NCI-H345 (cell line): ENCODE measurements at places on chromosomes 1 and 21.
A peak's percentile ranks its signal among the peaks of the same experiment; 100 is the strongest.

DNA sequence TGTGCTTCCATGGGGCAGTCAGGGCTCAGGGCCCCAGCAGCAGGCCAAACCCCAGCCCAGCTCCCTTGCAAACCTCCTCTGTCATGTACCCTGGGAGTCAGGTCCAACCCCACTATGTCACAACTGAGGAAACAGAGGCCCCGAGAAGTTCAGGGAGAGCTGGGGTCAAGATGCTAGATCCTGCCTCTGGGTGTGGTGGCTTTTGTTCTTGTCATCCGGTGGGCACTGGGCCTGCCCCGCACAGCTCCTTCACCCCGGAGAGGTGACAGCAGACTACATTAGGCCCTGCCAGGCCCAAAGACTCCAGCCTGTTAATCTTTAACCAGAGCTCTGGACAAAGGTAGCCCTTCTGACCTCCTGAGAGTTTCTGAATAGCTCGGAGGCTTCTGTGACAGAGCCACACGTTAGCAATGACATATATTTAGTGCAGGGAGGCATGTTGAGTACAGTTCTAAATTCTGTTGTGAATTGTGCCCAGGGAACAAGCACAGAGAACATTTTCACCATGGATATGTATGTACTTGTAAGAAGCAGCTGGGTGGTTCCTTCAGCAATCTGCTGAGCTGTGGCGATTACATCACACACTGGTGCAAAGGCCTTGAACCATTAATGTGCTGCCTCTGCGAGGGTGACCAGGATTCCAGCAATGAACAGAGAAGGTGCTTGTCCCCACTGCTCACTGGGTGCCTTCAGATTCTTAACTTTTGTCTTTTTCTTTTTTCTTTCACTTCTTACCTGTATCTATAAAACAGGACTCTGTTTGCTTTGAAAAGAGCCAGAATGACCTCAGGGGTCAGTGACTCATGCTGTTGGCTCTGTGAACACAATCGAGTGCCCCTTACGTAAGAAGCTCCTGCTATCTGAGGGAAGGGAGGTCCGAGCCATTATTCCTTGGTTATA lies 102.8 kb downstream of the RHOU start:
- no peak for DNase-seq

DNA sequence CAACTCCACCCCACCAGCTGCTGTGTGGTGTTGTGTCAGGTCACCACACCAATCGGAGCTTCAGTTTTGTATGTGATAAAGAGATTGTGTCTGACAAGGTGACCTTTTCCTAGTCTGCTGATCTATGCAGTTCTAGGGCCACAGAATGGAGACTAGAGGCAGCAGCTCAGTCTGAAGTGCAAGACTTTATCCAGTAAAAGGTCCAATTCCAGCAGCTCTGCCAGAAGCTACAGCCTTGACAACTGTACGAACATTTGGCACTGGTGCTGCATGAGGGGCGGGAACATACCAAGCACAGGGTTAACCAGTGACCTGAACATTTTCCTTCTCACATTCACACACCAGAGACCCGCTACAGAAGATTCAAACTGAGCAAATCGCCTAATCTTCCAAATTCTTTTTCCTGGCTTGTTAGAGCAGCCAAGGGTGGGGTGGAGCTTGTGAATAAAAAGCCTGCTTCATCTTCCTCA lies 9.3 kb downstream of the FMO1 start:
- no peak for DNase-seq

GRCh38 chr1:2415801-2416208 lies 3.4 kb upstream of the PEX10 start:
- DNase-seq = peak; percentile 79

DNA sequence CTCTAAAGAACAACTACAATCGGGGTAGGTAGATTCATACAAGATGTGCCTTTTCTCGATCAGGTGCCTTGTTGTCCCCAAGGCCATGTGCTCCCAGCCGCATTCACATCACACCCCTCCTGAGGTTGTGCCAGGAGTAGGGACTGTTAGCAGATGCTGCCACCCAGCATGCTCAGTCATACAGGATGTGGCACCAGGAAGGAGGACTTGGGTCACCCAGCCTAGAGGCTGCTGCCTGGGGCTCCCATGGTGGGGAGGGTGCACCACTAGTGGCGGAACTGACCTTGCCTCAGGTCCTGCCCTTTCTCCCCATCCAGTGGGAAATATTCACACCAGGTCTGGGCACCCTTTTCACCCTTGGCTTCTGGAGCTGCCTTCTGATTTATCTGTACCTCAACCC lies 8.3 kb downstream of the TEX35 start:
- no peak for DNase-seq

- no peak for DNase-seq
Observed at GRCh38 chr1:198495631-198496030, 44.8 kb downstream of the ATP6V1G3 start.
